ENCODE measurements at places on chromosomes 3 and 15. TPM values are rescaled to one million over a fixed set of nuclear protein-coding genes. Genes with fewer than 3 reads are reported as not detected.

Gene NR1I2
- total RNA-seq, result not detected

Gene CCR8
- not detected for total RNA-seq

Gene RFT1
- total RNA-seq, result 28.7 TPM

Gene EXOSC7
- 43.4 TPM for total RNA-seq

Gene STT3B
- 75.5 TPM for total RNA-seq

Gene ANKDD1A
- 1.7 TPM for total RNA-seq

Gene DNAJC13
- total RNA-seq, result 12.5 TPM

Gene RETNLB
- total RNA-seq, result not detected

Gene PIK3R4
- 20.4 TPM for total RNA-seq

All from A549 treated with GW870086 at 1 μM for 4 hours (cell line).